ENCODE measurements at places on chromosomes 1 and 21. TPM values are rescaled to one million over a fixed set of nuclear protein-coding genes. Genes with fewer than 3 reads are reported as not detected.

The MIXL1 gene
- not detected for total RNA-seq

The DENND2C gene
- 1.1 TPM for total RNA-seq

The THEM5 gene
- total RNA-seq: not detected

The CRYAA gene
- not detected for total RNA-seq

The NPL gene
- total RNA-seq: 3.0 TPM

The INPP5B gene
- 28.1 TPM for total RNA-seq

The TMPRSS15 gene
- total RNA-seq: not detected

The AK5 gene
- total RNA-seq: 1.2 TPM

The CYP4X1 gene
- not detected for total RNA-seq

The CLIC6 gene
- total RNA-seq: not detected

The SYPL2 gene
- total RNA-seq: 0.28 TPM

The ANGPTL7 gene
- not detected for total RNA-seq

The CYP4A22 gene
- not detected for total RNA-seq

The TCP10L gene
- not detected for total RNA-seq

The PCBP3 gene
- total RNA-seq: not detected

The LYSMD1 gene
- 12.8 TPM for total RNA-seq

The C1orf116 gene
- total RNA-seq: 30.2 TPM

The CSF1 gene
- total RNA-seq: 35.2 TPM

The IPO9 gene
- 67.3 TPM for total RNA-seq

The SLC1A7 gene
- not detected for total RNA-seq

The CASQ2 gene
- total RNA-seq: not detected

The HDAC1 gene
- total RNA-seq: 131 TPM

The HNRNPR gene
- 198 TPM for total RNA-seq

The C21orf91 gene
- 15.5 TPM for total RNA-seq

The KRTAP19-1 gene
- not detected for total RNA-seq
